ENCODE measurements at places on chromosomes 2 and 18.

- no peak overlapping the region for H3K4me3 ChIP-seq
- no peaks in the 10 kb centered on the region for H3K36me3 ChIP-seq
- H3K4me1 ChIP-seq, result peaks cover 20% of the 10 kb centered on the region
- no peak overlapping the region for H3K27ac ChIP-seq
- no peak for DNase-seq
- H3K27me3 ChIP-seq, result no peaks in the 10 kb centered on the region
Measured at GRCh38 chr2:195408196-195408595, 248.8 kb upstream of the SLC39A10 start.

GRCh38 chr18:34624551-34624950 lies 85.5 kb upstream of the DTNA start:
- DNase-seq, result no peak
- H3K27ac ChIP-seq, result no peak overlapping the region
- H3K27me3 ChIP-seq, result no peaks in the 10 kb centered on the region
- no peaks in the 10 kb centered on the region for H3K36me3 ChIP-seq

DNA sequence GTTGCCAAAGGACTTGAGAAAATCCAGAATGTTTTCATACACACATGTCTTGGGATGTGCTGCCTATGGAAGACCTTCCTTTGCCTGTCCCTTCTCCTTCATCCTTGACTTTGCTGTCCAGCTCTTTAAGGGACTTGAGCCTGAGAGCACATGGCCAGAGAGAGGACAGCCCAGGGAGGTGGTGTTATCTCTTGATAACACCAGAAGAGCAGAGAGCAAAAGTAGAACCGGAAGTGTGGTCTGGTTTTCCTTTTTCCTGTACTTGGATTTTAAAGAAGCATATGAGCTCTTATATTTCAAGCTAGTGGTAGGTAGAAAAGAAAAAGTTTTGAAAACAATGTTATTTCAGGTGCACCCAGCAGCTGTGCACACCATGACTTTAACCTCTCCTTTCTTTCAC lies 94.1 kb upstream of the ZNF532 start:
- DNase-seq, result no peak
- no peak overlapping the region for H3K27ac ChIP-seq
- no peaks in the 10 kb centered on the region for H3K36me3 ChIP-seq
- no peak overlapping the region for H3K4me3 ChIP-seq
- peaks cover 6% of the 10 kb centered on the region for H3K4me1 ChIP-seq
- no peaks in the 10 kb centered on the region for H3K27me3 ChIP-seq

DNA sequence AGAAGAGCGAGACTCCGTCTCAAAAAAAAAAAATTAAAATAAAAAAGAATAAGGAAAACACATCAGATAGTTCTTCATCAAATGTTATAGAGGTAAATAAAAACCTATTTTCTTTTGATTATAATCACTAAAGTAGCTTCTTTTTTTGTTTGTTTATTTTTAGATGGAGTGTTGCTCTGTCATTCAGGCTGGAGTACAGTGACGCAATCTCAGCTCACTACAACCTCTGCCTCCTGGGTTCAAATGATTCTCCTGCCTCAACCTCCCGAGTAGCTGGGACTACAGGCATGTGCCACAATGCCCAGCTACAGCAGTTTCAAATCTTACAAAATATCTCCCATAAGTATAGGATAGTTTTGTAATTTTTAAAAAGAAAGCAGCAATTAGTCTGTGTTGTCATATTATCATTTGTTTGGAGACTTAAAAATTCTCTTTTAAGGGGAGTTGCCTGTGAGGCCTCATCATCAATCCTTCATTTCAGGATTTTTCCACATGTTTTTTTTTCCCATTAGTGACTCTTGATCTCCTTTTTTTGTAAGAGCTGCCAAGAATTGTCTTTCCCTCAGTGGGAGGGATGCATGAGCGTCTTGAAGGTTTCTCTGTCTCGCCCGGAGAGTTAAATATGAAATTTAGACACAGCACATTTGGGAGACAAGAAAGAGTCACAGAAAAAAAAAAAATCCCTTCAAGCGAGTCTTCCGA lies 275.9 kb downstream of the CDCA7 start:
- no peaks in the 10 kb centered on the region for H3K36me3 ChIP-seq
- no peak overlapping the region for H3K27ac ChIP-seq
- DNase-seq, result no peak
- no peaks in the 10 kb centered on the region for H3K4me1 ChIP-seq

GRCh38 chr2:2238726-2239269 lies 92.3 kb downstream of the MYT1L start:
- H3K36me3 ChIP-seq, result no peaks in the 10 kb centered on the region
- H3K27ac ChIP-seq, result no peak overlapping the region
- H3K4me3 ChIP-seq, result no peak overlapping the region
- H3K4me1 ChIP-seq, result no peaks in the 10 kb centered on the region
- H3K27me3 ChIP-seq, result no peaks in the 10 kb centered on the region
- no peak for DNase-seq

GRCh38 chr2:48347712-48348111 lies 182.2 kb upstream of the STON1 start:
- no peaks in the 10 kb centered on the region for H3K27me3 ChIP-seq
- H3K36me3 ChIP-seq, result peaks cover 14% of the 10 kb centered on the region
- peaks cover 7% of the 10 kb centered on the region for H3K4me1 ChIP-seq
- DNase-seq, result no peak
- H3K4me3 ChIP-seq, result no peak overlapping the region

DNA sequence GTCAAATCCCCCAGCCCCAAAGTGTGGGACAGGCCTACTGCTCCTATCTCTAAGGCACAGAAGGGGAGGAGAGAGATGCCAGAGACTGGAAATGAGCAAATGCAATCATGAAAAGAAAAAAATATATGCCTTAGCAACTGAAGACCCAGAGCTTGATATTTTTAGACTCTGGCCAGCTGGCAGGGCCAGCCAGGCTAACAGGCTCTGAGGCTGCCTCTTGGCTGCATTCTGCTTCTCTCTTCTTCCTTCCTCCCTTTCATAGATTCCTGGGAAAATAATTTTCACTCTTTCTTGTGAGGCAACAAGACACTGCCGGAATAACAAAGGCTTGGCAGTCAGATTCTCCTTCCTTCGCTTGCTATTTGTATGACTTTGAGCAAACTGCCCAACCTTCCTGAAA lies 209.1 kb downstream of the RAD51AP2 start:
- no peak overlapping the region for H3K4me3 ChIP-seq
- H3K27me3 ChIP-seq, result no peaks in the 10 kb centered on the region
- peaks cover 14% of the 10 kb centered on the region for H3K4me1 ChIP-seq
- no peak overlapping the region for H3K27ac ChIP-seq
- no peaks in the 10 kb centered on the region for H3K36me3 ChIP-seq

- no peaks in the 10 kb centered on the region for H3K27me3 ChIP-seq
- H3K4me1 ChIP-seq, result peaks cover 13% of the 10 kb centered on the region
- H3K36me3 ChIP-seq, result no peaks in the 10 kb centered on the region
- H3K27ac ChIP-seq, result no peak overlapping the region
Measured at GRCh38 chr18:31303771-31304170, 14.2 kb upstream of the DSG1 start.

GRCh38 chr2:82665691-82666090 lies 1793.4 kb downstream of the SUCLG1 start:
- H3K27me3 ChIP-seq, result no peaks in the 10 kb centered on the region
- DNase-seq, result no peak
- no peak overlapping the region for H3K4me3 ChIP-seq
- H3K36me3 ChIP-seq, result no peaks in the 10 kb centered on the region
- H3K4me1 ChIP-seq, result 0 out of 2 replicates have a peak, but pooled peaks cover 7% of the 10 kb centered on the region

GRCh38 chr18:76588601-76589226 lies 93.7 kb upstream of the ZNF516 start:
- H3K36me3 ChIP-seq, result no peaks in the 10 kb centered on the region
- no peak overlapping the region for H3K27ac ChIP-seq
- H3K4me3 ChIP-seq, result peak overlapping the region; percentile 10
- DNase-seq, result peak; percentile 27

- no peaks in the 10 kb centered on the region for H3K27me3 ChIP-seq
- H3K27ac ChIP-seq, result no peak overlapping the region
- no peaks in the 10 kb centered on the region for H3K36me3 ChIP-seq
Measured at GRCh38 chr18:76428396-76429261, 66.4 kb downstream of the ZNF516 start.

- H3K27me3 ChIP-seq, result no peaks in the 10 kb centered on the region
- H3K36me3 ChIP-seq, result no peaks in the 10 kb centered on the region
- H3K4me1 ChIP-seq, result no peaks in the 10 kb centered on the region
- H3K4me3 ChIP-seq, result no peak overlapping the region
- H3K27ac ChIP-seq, result no peak overlapping the region
Measured at GRCh38 chr2:58089081-58089480, 42.5 kb downstream of the VRK2 start.

GRCh38 chr2:179437430-179437829 lies 172.8 kb upstream of the SESTD1 start:
- no peak for DNase-seq
- no peaks in the 10 kb centered on the region for H3K27me3 ChIP-seq
- no peak overlapping the region for H3K4me3 ChIP-seq
- H3K4me1 ChIP-seq, result peaks cover 39% of the 10 kb centered on the region
- no peak overlapping the region for H3K27ac ChIP-seq

DNA sequence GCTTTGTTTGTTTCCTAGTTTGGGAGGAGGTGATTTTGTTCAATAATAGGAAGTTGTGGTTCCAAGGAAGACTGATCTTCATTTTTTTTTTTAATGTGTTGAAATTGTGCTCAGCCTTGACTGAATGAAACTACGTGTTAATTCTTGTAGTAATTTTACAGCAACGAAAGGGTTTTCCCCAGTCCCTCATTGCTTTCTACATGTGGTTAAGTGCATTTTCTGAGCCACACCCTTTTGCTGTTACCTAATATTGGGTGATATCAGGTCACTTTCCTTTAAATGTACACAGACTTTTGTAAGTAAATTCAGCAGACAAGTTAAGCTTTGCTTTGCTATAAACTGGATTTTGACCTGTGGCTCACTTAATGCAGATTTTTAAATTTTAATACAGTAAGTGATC lies 73.6 kb downstream of the OTX1 start:
- no peak overlapping the region for H3K4me3 ChIP-seq
- H3K36me3 ChIP-seq, result no peaks in the 10 kb centered on the region
- no peak for DNase-seq
- no peaks in the 10 kb centered on the region for H3K27me3 ChIP-seq
- H3K27ac ChIP-seq, result no peak overlapping the region
- no peaks in the 10 kb centered on the region for H3K4me1 ChIP-seq

DNA sequence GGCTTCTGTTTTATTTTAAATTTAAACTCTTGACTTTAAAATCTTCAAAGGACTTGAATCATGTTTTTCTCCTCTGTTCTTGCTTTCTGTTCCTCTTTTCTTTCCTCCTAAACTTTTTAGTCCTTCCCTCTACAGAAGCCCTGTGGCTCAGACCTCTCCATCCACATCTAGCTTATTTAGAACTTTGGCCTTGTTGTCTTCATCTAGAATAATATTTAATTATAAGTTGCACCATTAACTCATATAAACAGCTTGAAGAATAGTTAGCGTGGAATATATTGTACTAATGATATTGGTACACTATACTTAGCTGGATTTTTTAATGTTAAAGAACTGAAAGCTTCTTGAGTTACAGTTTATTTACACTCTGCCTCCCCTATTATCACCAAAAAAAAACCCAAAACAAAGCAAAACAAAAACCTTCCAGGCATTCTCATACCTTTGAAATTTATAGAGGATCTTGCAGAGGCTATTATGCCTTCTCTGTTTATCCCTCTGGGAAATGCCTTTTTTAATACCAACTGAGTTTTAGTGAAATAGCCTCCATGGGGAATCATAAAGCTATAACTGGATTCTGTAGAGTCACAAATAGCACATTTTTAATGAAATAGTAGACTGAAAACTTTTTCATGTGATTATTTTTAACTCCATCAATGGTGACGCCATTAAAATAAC lies 9.2 kb upstream of the CCDC141 start:
- DNase-seq, result no peak
- H3K4me3 ChIP-seq, result no peak overlapping the region
- H3K4me1 ChIP-seq, result peaks cover 21% of the 10 kb centered on the region
- H3K36me3 ChIP-seq, result no peaks in the 10 kb centered on the region

DNA sequence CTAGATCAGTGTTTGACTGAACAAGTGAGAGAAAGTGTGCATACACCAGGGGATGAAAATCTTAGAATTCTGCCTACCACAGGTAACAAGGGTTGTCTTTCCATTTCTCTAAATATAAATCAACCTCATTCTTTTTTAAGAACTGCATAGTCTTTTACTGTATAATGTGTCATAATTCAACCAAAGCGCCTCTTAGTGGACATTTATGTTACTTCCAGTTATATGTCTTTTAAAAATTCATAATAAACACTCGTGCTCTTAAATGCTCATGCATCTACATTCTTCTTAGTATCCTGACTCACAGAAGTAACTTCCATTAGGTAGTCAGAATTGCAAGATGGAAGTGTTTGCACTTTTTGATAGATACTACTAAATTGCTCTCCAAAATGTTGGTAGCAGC lies 76.2 kb downstream of the CHRNA1 start:
- DNase-seq, result no peak
- peaks cover 30% of the 10 kb centered on the region for H3K27me3 ChIP-seq
- no peak overlapping the region for H3K27ac ChIP-seq

DNA sequence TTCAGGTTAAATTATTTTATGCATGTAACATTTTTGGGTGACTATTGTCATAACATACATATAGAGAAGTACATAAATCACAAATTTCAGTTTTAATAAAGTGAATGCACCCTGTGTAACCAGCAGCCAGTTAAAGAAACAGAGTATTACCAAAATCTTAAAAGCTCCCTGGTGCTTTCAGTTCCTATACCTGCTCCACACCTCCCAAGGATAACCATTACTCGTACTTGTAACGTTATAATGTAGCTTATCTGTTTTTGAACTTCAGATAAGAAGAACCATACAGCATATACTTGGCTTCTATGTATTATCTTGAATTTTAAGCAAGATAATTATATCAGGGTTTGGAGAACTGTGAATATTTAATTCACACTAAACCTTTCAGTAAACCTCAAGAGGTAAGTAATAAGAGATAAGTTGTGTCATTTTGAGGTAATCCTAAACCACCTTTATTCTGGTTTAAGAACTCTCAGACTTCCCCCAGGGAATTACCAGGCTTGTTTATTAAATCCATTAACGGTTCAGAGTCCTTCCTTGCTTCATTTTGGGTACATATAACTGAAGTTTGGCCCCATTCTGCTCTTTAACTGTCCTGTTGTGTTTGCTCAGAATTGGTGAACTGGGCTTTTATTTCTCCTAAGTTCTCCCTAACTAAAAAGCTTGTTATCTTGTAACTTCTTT lies 58.6 kb downstream of the LCLAT1 start:
- no peaks in the 10 kb centered on the region for H3K27me3 ChIP-seq
- no peak overlapping the region for H3K4me3 ChIP-seq
- H3K27ac ChIP-seq, result no peak overlapping the region
- peaks cover 3% of the 10 kb centered on the region for H3K36me3 ChIP-seq

Measured in GM23338 (cell line).